ENCODE measurements at places on chromosomes 3 and 15.

DNA sequence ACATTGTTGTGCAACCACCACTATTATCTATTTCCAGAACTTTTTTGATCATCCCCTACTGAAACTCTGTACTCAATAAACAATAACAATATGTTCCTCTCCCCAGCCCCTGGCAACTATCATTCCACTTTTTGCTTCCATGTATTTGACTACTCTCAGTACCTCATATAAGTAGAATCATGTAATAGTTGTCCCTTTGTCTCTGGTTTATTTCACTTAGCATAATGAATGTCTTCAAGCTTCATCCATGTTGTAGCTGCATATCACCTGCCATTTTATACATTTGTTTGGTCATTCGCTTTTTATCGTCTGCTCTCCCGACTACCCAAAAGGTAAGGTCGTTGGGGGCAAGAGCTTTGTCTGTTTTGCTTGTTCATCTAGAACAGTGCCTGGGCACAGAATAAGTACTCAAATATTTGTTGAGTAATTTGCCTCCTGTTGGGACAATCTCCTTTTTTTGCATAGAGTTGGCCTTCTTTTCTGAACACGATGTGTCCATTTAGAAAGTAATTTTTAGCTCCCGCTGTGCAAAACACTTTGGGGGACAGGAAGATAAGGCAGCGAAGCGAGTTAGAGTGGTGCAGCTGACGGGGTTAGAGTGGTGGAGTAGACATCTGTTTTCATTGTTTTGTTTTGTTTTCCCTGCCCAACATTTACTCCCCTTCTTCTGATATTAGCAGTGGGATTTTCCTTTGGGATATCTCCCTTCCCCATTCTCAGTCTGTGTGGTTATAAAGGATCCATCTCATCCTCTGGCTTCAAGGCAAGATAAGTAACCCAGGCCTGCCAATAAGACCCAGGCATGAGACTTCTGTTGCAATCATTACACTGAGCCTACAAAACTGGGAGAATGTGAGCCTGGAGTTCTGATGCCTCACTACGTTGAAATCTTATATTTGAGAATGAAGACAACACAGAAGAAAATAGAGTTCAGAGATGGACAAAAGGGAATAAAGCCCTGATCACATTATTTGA lies 83.4 kb upstream of the RNU6-1 start:
- DNase-seq, result no peak

GRCh38 chr3:20516311-20516710 lies 330.3 kb upstream of the SGO1 start:
- no peak for DNase-seq

DNA sequence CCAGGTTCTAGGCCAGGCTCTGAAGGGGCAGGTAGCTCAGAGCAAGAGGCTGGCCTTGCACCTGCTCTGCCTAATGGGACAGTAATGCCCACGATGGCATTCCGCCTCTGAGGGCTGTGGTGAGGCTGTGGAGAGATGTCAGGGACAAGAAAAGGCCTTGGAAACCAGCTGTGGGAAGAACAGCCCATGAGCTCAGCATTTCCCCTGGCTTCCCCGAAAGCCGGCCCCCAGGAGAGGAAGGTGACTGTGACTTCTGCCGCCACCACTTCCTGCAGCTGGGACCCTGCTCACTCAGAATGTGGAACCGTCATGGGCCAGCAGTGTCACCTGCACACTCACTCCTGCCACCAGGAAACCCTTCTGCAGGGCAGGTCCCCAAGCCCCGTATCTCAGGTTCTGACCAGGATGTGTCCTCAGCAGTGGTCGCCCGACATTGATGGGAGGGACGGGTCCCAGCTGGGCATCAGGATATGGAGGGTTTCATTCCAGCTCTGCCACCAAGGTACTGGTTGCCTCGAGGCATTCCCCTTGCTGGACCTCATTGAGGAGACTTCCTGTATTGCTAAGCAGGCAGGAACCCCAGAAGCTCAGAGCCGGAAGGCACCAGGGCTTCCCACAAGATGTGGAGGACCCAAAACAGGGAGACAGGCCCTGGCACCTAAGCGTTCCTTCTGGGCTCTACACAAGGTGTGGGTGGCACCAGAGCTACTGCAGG lies 30.7 kb downstream of the SEMA7A start:
- no peak for DNase-seq

DNA sequence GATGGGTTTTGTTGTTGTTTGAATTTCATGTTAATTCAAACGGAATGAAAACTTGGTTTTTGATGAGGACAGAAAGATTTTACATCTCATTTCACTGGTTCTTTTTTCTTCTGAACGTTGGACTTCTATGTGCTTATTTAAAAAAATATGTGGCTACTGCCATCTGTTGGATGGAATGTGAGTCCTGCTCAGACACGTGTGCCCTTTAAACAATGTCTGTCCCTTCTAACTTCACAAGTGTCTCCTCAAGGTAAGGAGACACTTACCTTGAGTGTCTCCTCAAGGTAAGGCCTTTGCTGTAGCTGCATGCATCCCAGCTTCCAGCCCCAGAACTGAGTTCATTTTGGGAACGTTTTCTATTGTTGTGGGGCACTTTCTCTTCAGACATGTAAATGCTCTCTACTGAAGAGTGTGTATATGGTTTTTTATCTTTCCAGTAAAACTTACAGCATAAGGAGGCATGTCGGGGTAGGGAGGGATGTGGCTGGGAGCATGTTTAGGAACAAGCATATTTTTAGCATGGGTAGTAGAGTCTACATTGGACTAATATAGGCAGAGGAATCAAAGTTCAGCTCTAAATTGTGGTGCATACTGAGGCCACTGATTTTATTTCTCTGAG lies 63.1 kb upstream of the UBE3A start:
- no peak for DNase-seq

- DNase-seq, result no peak
These were observed 35.1 kb upstream of the THSD4 start for GRCh38 chr15:71080166-71080565.

- DNase-seq, result no peak
These were observed 158.3 kb downstream of the EFHB start for GRCh38 chr3:19775765-19776164.

GRCh38 chr3:38297947-38298711 lies 16.0 kb downstream of the SLC22A14 start:
- no peak for DNase-seq

- DNase-seq, result no peak
These were observed 1.9 kb upstream of the TRIM71 start for GRCh38 chr3:32815841-32816438.

GRCh38 chr3:193124861-193125260 lies 116.2 kb upstream of the PLAAT1 start:
- no peak for DNase-seq

DNA sequence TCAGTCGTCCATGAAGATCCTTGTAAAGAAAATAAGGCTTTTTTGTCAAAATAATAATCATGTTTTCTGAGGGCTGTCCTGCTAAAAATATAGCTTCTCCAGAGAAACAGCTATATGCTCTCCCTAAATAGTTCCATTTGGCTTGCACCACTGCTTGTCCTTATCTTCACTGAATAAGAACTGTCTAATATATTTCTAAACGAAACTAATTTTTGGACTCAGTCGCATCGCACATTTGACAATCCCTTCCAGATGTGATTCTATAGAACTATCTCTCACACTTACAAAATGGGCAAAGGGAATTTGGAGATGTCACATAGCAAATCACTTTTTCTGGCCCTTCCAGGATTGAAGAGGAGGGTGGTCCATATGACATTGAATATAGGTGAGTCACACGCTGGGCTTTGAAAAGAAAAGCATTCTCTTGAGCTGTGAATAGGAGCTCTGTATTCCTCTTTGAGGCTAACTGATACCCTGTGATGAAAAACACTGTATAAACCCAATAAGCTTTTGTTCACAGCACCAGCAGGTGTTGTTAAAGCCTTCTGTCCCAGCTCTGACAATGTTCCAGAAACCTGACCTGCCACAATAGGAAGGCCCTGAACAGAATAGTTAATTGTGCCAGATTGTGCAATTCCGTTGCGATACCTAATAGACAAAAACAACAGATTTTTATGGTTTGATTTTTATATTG lies 1144.2 kb downstream of the ROBO2 start:
- DNase-seq, result no peak

- DNase-seq, result no peak
These were observed 63.9 kb upstream of the TP63 start for GRCh38 chr3:189567322-189567721.

DNA sequence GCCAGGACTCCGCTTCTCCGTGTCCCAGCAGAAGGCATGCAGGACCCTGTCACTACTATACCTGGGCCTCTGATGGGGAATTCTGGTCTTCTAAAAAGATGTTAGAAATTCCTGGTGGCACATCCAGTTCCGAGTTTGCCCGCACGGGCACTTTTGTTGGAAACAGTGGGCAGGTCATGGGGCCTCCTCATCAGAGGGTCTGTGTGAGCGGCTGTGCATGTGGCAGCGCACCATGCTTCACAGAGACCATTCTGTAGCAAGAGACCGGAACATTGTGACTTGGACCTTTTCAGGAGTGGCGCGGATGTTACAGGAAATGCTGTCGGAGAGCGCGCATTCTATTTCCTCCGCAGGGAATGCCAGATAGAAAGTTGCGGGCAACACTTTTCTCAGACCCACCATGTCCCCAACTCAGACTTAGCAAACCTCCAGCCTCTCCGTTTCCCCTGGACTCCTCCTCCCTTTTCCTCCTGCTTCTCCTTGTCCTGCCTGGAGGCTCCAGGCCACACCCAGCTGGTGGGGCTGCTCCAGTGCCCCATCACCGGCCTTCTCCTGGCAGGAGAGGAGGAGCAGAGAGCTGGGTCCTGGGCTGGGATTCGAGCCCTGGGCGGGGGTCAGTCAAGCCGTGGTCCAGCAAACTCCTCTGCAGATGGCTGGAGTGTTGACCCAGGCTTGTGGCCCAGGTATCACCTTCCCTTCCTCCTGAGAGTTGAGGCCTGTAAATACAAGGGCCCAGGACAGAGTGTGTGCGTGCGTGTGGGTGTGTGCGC lies 46.6 kb downstream of the KLF13 start:
- no peak for DNase-seq

DNA sequence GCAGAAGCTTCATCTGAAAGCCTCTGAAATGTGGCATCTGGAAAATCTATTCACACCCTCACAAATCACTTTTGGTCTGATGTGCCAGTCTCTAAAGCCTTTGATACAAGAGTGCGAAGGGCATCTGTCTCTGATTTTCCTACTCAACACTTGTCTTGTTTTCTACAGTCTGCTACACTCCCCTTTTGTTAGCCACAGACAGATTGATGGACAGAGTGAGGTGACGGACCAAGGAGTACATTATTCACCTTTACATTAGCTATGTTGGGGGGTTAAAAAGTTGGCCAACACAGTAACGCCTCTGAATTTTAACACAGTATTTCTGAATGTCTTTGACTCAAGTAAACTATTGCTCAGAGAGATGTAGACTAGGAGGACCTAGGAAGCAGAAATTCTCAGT lies 63.1 kb downstream of the TNIK start:
- DNase-seq, result no peak

- no peak for DNase-seq
These were observed 15.5 kb downstream of the PLA1A start for GRCh38 chr3:119613201-119613600.

GRCh38 chr3:56076746-56077145 lies 391.5 kb downstream of the ERC2 start:
- no peak for DNase-seq

DNA sequence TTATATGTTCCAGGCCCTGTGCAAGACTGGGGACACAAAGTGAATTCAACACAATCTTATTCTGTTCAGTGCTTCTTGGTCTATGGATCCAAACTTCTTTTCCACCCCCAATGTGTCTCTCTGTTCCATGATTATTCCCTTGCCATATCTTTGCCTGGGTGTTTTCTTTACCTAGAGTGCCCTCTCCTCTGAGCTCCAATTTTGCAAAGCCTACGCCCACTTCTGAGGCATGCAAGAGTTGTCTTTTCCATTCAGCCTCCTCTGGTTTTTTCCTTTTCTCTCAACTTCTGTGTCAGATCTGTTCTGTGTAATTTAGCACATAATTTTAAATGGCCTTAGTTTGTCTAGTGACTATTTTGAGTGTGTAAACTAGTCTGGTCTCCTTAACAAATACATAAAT lies 72.8 kb upstream of the PLCL2 start:
- no peak for DNase-seq

DNA sequence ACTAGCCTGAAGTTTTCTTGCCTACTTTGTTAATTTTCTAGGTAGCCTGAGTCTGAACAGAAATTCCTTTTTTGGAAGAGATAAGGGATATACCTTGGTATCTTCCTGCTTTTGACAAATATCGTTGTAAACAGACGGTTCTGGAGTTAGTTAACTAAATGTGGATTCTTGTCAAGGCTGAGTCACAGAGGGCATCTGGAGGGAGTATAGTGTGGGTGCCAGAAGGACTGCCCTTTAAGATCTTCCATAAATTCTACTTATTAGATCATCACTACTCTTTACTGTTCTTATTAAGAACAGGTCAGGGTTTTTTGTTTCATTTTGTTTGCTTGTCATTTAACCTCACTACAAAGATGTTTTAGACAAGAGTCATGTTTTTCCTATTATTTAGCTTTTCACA lies 125.3 kb upstream of the SKOR1 start:
- no peak for DNase-seq

GRCh38 chr3:129025691-129026435 lies 24.8 kb downstream of the EFCC1 start:
- DNase-seq, result peak; percentile 42

DNA sequence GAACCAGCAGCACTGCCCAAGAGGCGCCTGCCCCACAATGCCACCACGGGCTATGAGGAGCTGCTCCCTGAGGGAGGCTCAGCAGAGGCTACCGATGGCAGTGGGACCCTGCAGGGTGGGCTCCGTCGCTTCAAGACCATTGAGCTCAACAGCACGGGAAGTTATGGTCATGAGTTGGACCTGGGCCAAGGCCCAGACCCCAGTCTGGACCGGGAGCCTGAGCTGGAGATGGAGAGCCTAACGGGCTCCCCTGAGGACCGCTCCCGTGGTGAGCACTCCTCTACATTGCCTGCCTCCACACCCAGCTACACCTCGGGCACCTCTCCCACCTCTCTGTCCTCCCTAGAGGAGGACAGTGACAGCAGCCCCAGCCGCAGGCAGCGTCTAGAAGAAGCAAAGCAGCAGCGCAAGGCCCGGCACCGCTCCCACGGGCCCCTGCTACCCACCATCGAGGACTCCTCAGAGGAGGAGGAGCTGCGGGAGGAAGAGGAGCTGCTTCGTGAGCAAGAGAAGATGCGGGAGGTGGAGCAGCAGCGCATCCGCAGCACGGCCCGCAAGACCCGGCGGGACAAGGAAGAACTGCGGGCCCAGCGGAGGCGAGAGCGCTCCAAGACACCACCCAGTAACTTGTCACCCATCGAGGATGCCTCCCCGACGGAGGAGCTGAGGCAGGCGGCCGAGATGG lies 21.8 kb upstream of the APEH start:
- no peak for DNase-seq

DNA sequence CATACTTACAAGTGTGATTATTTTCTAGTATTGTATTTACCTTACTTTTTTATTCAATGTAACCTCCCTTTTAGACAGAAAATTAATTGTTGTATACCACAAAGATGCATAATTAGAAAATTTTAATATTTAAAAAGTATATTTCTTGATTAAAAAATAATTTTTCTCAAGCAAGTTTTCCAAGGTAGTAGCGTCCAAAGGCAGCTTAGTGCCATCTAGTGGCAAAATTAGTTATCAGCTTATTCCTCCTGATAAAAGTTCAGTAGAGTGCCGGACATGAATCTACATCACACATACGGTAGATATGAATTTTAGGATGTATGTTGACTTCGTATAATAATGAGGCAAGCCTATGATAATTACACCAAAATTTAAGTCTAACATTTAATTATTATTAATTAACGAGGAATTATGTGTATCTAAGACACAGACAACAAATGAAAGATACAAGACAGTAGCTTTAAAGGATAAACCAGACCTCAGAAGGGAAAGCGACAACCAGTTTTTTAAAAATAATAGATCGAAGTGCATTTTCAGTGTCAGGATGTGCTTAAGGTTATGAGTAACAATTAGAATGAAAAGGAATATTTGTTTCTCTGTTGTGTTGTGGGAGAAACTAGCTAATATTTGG lies 405.9 kb downstream of the ROBO1 start:
- no peak for DNase-seq
